CD4-positive, alpha-beta memory T cell (primary cell): ENCODE measurements at places on chromosomes 4 and X. TPM values are rescaled to one million over a fixed set of nuclear protein-coding genes. Genes with fewer than 3 reads are reported as not detected.

GRCh38 chr4:98728433-98728832 is 70.0 kb upstream of the TSPAN5 start:
- H3K4me3 ChIP-seq: no peak overlapping the region
- no peaks in the 10 kb centered on the region for H3K27me3 ChIP-seq
- no peaks in the 10 kb centered on the region for H3K36me3 ChIP-seq
- H3K4me1 ChIP-seq: peaks cover 6% of the 10 kb centered on the region

- no peaks in the 10 kb centered on the region for H3K27me3 ChIP-seq
- H3K27ac ChIP-seq: no peak overlapping the region
- no peak for DNase-seq
- no peak overlapping the region for H3K4me3 ChIP-seq
These were observed 17.1 kb upstream of the ARHGAP10 start for GRCh38 chr4:147714575-147715401.

DNA sequence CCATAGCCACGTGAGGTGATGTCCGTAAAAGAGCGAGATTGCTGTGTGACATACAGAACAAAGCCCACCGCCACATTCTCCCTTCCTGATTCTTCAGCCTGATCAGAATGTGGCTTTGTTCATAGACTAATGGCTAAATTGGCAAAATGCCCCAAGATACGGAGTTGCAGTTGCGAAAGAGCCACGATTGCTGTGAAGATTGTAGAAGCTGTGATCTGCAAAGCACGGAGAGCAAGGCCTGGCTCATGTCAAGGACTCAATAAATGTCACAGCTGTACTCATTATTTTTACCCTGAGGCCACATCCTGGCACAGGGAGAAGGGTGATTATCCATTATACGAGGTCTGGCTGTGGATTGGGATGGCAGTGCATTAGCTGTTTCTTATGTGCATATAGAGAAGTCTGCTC is 34.2 kb downstream of the ARSD start:
- no peak overlapping the region for H3K4me3 ChIP-seq
- no peak for DNase-seq
- H3K27me3 ChIP-seq: no peaks in the 10 kb centered on the region

The CRLF2 gene
- total RNA-seq: 0.19 TPM

DNA sequence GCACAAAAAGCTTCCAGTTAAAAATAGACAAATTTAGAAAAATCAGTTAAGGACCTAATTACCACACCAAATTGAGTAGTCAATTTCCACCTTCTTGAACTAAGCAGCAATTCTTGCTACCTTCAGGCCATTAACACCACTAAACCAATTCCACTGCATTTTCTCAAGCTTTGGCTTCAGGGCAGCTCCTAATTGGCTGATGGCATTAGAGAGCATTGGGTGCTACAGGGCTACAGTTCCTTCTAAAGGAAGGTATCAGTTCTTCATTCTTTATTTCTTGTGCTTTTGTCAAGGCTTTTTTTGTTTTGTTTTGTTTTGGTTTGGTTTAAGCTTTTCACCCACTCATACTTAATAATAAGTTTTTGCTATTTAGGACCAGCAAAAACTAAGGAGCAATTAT is 90.2 kb upstream of the FAM241A start:
- no peak overlapping the region for H3K4me3 ChIP-seq
- no peaks in the 10 kb centered on the region for H3K27me3 ChIP-seq
- no peak for DNase-seq
- H3K27ac ChIP-seq: no peak overlapping the region

The SPANXC gene
- not detected for total RNA-seq

DNA sequence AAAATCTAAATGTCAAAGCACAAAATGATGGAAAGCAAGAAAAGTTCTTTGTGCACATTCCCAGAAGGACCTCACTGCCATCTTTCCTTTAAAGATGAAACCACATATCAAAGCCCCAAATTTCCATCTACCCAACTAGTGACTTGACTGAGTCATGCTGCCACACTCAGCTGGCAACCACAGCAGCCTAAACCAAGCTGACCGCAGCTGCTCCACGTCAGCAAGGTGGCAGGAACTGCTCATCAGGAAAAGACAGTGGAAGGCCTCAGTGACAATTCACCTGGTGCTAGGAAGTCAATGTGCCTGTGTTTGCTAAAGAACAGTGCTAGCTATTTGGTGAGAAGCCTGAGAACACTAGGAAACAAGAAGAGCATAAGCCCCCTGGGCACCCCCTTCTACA is 26.1 kb downstream of the ACOX3 start:
- H3K27me3 ChIP-seq: no peaks in the 10 kb centered on the region
- H3K4me3 ChIP-seq: no peak overlapping the region
- H3K4me1 ChIP-seq: peaks cover 25% of the 10 kb centered on the region
